ENCODE measurements at places on chromosomes 5 and 9.

DNA sequence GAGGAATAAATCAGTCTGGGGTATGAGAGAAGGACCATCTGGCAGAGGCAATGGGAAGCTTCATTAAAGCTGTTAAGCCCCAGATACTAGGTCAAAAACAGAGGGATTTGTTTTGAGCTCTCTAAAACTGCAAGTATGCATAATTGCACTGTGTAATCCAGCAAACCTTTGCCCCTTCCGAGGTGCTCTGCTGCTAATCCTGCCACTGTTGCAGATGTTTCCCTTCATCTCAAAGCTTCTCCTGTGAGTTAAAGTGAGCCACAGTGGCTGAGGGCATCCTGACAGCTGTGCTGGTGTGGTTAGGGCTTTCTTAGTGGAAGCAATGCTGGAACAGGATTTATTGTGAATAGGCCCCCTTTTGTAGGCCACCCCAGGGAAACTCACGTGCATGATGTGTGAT, 160.3 kb upstream of the TRPC7 start:
- peak; percentile 17 for DNase-seq

- no peak for DNase-seq
Observed at GRCh38 chr5:178241688-178242231, 9.2 kb upstream of the PHYKPL start.

- DNase-seq: no peak
Observed at GRCh38 chr5:173829826-173830225, 58.3 kb upstream of the CPEB4 start.

DNA sequence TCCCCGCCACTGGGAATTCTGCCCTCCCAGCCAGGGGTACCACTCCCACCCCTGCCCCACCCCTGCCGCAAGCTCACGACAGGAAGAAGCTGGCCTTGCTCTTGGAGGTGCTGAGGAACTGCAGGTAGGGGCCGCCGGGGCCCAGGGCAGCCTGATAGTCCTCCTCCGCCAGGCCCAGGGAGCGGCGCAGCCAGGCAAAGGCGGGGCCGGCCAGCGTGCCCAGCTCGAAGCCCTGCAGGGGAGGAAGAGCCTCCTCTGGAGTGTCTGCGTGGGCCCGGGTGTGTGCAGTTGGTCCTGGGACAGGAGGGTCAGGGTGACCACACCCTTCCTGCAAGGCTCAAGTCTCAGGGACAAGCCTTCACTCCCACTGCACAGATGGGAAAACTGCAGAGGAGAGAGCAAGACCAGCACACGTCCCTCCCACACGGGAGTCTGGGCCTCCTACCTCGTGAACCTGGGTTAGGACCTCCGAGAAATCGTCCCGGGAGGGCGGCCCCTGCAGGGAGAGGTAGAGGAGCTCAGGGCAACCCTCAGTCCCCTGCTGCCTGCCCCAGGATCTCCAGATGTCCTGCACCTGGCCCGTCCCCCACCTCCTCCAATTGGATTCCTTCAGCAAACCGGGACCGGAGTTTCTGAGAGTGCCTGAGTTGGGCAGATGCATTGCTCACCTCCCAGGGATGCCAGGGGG, 2.4 kb downstream of the PIP5KL1 start:
- no peak for DNase-seq

- DNase-seq: no peak
Observed at GRCh38 chr9:107647611-107648010, 158.0 kb upstream of the KLF4 start.

- no peak for DNase-seq
Observed at GRCh38 chr5:54470677-54471076, 15.2 kb downstream of the HSPB3 start.

GRCh38 chr9:110332766-110333165, 4.9 kb downstream of the TXNDC8 start:
- no peak for DNase-seq

GRCh38 chr9:110880189-110880588, 158.1 kb downstream of the LPAR1 start:
- DNase-seq: no peak

- no peak for DNase-seq
Observed at GRCh38 chr5:123262216-123262823, 160.9 kb downstream of the CEP120 start.

- DNase-seq: no peak
Observed at GRCh38 chr9:77602852-77603251, 45.3 kb downstream of the GNA14 start.

DNA sequence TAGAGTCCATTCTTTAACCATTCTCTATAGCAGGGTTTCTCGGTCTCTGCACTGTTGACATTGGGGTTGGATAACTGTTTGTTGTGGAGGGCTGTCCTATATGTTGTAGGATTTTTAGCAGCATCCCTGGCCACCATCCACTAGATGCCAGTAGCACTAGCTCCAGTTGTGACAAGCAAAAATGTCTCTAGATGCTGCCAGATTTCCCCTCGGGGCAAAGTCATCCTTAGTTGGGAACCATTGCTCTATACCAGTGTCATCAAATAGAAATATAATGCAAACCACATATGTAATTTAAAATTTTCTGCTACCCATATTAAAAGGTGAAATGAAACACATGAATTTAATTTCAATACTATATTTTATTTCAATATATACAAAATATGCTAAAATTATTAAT, 2.9 kb downstream of the TTC23L start:
- no peak for DNase-seq

GRCh38 chr9:102975251-102975650, 19.9 kb upstream of the CYLC2 start:
- DNase-seq: no peak

GRCh38 chr5:138789771-138790242, 36.6 kb downstream of the CTNNA1 start:
- no peak for DNase-seq

DNA sequence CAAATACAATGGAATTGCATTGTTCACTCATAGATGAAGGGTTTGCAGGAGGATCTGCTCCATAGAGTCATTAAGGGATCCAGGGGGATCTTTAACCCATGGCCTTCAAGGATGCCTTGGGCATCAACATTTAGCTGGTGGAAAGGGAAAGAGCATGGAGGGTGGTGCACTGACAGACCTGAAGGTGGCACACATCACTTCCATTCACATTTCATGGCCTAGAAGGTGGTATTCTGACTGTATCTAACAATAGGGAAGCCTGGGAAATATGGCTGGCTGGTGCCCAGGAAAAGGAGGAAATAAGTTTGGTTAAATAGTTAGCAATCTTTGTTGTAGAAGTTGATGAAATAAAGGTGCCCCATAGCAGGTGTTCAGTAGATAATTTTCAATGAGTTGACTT, 230.2 kb downstream of the CD180 start:
- DNase-seq: no peak

- no peak for DNase-seq
Observed at GRCh38 chr5:8098081-8098480, 229.1 kb downstream of the MTRR start.

DNA sequence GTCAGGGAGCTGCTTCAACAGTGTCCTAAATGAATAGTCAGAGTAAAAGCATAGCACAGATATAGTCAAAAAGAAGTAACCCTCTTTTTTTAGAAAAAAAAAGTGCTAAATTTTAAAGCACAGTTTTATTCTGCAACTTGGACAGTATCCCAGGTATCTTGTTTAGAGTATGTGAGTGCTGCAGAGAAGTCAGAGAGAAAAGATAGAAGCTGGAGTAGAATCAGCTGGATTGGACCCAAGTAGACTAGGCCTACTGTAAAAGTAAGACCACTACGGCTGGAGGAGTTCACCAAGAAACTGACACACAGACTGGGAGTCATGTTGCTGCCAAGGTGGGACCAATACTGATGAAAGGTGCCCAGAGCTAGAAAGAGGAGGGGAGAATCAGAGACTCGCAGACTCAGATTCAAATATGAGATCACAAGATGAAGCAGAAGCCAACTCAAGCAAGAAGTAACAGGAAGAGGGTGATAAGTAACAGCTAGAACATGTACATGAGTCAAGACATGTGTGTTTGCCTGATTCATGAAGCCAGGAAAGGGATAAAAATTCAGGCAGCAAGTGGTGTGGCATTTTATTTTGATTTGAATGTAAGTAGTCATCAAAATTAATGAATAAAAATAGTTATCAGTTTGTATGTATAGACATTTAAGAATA, 25.6 kb upstream of the TUSC1 start:
- no peak for DNase-seq

- DNase-seq: no peak
Observed at GRCh38 chr5:139149477-139150199, 48.5 kb downstream of the SIL1 start.

DNA sequence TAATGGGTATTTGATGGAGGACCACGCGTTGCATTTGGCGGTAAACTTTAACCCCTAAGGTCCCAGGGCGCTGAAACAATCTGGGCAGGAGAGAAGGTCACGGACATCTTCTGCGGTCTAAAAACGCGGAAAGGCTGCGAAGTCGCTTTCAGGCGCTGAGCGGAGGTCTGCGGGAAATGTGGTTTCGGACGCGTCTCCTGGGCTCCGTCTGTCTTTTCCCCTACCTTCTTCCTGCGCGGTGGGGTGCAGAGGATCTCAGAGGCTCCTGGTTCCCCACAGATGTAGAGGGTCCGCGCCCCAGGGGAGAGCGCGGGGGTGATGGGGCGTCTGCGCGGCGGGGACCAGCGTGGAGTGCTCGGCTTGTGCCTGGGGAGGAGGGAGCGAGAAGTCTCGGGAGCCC, 58.4 kb downstream of the ZNF510 start:
- no peak for DNase-seq

DNA sequence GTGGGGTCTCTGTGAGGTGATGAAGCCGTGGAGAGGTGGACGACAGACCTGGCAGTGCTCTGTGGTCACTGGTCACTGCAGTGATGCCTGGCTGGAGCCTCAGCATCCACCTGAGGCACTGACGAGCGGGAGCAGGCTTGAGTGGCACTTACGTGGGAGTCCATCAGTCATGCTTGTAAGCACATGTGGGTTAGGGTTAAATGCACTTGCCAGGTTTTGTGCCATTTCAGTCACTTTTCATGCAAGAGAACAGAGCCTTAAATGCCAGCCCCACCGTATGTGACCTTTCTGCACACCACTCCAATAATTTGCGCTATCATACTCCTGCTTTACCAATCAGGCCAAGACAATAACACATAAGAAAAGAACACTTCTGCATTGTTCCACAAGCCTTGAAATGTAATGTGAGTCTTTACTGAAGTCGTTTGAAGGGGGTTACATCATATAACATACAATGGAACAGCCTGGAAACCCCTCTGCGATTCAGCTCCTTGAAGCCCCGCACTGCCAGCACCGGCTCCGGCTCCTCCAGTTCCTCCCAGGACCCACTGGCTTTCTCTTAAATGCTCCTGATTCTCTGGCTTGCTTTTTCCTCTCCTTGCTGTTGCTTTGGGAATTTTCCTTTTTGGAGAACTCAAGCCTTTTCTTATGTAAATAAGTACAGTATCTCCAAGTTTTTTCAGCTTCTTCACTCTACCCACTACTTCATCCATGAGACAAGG, 59.4 kb upstream of the CTXN3 start:
- no peak for DNase-seq

- DNase-seq: no peak
Observed at GRCh38 chr9:7094576-7094975, 336.8 kb downstream of the KDM4C start.

DNA sequence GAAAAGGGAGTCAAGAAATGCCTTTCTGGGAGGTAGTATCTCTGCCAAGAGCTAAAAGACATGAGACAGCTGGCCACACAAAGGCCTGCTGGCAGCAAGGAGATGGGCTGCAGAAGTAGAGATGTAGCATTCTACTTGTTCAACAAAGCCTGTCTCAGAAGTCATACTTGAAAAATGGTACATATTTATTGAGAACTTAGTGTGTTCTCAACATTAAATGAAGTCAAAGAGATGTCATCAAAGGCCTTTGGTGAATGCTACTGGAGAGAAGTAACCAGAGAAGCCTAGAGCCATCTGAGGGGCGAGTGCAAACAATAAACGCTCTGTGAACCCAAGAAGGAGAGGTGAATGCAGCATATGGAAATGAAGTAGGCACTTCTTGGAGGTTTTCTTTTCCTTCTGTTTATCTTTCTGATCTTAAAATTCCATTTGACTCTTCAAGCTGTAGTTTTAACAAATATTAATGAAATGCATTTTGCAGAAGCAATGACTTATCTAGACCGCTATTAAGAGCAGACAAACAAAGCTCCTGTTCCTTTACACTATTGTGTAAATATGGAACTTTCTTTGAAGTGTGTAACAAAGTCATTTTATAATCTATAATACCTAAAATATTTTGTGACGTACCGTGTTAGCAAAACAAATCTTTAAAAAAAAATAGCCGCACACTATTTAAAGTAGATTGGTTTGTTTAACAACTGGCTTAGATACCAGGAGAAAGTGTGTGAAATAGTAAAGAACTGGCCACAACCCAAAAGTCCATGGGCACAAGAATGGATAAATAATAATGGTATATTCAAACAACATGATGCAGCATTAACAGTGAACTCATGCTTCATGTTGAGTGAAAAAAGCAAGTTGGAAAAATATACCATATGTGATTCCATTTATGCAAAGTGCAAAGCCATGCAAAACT, 70.2 kb downstream of the ZNF608 start:
- DNase-seq: no peak

GRCh38 chr9:28287455-28287854, 714.2 kb upstream of the C9orf72 start:
- DNase-seq: no peak

GRCh38 chr5:72936893-72937292, 18.9 kb upstream of the FCHO2 start:
- DNase-seq: no peak

Measured in D721Med (cell line).